GOT3 (cell line): ENCODE measurements at places on chromosomes 16 and 17.

DNA sequence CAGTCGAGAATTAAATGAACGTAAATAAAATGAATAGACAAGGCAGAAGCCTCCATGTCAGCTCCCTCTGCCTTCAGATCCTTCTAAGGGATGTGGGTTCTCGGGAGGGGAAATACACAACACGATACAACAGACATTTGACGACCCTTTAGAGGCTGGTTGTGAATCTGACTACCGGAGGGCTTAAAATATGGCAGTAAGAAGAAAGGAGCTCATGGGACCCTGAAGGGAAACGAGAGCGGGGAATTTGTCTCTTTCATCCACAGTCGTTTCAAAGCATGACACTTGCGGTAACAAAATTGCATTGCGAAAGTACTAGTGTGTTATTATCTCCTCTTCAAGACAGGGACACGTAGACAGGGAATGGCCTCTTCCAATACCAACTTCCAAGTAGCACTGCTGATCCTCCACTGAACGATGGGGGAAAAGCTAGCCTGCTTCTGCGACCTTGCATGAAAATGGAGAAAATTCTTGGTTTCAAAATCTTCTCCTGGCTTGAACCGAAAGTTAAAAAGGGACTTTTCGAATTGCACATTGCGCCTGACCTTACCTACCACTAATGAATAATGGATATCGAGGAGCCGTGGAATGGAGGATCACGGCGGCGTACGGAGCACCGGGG lies 1.2 kb upstream of the TNRC6C start:
- no peak for DNase-seq

DNA sequence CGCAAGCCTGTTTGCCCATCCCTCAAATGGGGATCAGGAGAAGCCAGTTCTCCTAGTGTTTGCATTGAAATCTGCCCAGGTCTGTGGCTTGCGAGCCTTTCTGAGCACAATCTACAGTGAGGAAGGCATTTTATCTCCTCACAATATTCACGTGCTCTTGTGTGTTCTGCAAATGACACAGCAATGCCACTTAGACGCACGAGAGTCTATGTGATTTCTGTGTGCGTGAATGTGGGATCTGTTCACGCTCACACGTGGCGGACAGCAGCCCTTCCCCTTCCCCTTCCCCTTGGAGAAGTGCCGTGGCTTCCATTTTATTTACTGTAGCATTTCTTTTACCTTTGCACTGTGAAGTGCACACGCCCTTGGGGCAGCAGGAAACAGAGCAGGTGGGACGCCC lies 17.7 kb upstream of the CBFA2T3 start:
- no peak for DNase-seq

GRCh38 chr16:85580684-85581083 lies 32.4 kb upstream of the GSE1 start:
- no peak for DNase-seq

DNA sequence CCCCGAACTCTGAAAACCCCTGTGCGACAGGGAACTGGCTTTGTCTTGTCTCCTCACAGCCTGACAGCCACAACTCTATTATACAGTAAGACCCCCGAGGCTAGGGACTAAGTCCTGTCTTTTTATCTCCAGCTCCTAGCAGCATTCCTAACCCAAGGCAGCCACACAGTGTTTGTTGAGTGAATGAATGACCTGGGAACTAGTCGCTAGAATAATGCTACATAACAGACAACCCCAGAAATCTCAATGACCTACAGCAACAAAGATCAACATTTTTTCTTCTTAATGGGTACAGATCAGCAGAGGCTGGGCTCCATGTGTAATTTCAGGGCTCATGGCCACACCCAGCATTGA lies 71.4 kb upstream of the TNRC6C start:
- no peak for DNase-seq

DNA sequence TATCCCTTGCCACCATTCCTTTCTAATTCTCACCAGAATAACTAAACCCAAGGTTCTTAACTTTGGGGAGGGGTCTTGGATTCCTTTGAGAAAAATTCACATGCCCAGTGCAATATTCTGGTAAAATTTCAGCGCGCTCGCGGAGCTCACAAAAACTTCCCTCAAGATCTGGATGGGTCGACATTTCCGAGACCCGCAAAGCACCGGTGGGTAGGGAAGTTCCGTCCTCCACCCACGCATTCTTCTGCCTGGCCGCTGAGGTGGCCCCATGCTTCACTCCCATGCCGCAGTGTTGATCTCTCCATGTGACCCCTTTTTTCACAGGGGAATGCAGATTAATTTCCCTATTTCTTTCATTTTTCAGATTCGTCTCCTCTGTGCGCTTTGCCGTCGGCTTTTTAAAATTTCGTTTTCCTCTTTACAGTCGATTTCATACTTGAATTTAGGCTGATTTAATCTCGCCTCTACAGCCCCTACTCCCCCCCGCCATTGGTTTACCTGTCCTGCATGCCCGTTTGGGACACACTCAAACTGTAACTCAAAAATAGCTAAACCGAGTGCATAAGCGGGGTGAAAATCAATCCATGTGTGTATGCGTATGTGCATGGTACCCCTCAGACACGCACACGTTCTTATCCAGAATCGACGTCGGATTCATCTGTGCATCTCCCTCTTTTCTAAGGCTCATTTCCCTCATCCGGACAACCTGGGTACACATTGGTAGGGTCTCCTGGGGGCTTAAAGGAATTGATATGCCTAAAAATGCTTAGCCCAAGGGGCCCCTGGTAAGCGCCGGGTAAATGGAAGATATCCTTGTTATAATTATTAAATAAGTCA lies 1.4 kb upstream of the SP6 start:
- DNase-seq = no peak

GRCh38 chr16:5036228-5037156 lies 2.8 kb upstream of the NAGPA start:
- no peak for DNase-seq

GRCh38 chr17:38571833-38572668 lies 33.7 kb downstream of the SRCIN1 start:
- no peak for DNase-seq

GRCh38 chr17:30840771-30841170 lies 9.0 kb downstream of the ATAD5 start:
- no peak for DNase-seq

- no peak for DNase-seq
Measured at GRCh38 chr16:73771196-73772064, 525.2 kb upstream of the PSMD7 start.

GRCh38 chr16:11632455-11632939 lies 35.8 kb upstream of the SNN start:
- DNase-seq = no peak

- DNase-seq = no peak
Measured at GRCh38 chr17:65220732-65221131, 83.6 kb downstream of the RGS9 start.

GRCh38 chr17:82598256-82599119 lies 49.8 kb downstream of the WDR45B start:
- DNase-seq = no peak

DNA sequence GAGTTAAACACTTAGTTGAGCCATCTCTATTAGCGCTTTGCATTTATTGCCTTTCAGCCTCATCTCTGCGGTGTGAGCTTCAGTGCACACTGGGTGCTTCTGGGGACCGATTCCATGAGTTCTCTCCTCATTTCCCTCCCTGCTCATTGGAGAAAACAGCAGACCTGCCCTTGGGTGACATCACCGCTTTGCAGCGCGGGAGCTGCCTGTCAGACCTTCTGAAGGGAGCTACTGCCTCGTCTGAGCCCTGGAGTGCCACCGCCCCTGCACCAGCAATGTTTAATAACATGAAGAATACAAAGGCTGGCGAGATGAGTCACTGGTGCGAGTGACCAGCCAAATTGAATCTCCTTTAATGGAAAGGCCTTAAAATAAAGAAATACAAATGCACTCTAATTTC lies 30.2 kb upstream of the CPPED1 start:
- no peak for DNase-seq

DNA sequence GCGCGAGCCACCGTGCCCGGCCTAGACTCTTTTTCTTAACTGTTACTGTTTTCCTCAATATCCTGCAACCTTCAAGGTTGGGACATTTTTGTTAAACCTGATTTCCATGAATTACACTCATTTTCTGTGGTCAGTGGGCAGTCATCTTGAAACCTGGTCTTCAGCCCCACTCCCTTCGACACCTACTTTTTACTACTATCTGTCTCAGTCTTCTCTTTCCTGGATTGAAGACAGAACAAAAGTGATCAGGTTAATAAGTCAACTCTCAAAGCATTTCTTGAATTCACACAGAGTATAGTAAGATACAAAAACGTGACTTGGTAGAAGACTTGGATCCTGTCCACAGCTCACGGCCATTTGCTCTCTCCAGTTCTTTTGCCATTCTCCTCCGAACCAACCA lies 6.1 kb downstream of the MINK1 start:
- DNase-seq = no peak

DNA sequence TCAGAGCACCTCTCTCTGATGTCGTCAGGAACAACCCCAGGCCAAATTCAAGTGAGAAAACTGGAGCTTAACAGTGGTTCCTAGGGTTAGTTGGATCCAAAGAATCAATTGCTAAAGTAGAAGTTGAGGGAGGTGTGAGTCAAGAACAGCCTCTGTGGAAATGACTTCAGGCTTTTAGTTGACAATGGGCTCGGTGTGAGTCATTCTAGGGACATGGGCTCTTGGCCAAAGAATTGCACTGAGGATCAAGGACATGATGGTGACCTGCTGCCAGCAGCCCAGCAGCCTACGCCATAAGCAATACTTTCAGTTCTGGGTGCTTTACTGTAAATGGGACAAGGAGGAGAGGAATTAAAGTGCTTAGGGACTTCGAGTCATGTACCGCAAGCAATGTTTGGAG lies 32.1 kb upstream of the SMURF2 start:
- peak; percentile 26 for DNase-seq

GRCh38 chr16:89052890-89053724 lies 40.5 kb upstream of the ACSF3 start:
- no peak for DNase-seq

DNA sequence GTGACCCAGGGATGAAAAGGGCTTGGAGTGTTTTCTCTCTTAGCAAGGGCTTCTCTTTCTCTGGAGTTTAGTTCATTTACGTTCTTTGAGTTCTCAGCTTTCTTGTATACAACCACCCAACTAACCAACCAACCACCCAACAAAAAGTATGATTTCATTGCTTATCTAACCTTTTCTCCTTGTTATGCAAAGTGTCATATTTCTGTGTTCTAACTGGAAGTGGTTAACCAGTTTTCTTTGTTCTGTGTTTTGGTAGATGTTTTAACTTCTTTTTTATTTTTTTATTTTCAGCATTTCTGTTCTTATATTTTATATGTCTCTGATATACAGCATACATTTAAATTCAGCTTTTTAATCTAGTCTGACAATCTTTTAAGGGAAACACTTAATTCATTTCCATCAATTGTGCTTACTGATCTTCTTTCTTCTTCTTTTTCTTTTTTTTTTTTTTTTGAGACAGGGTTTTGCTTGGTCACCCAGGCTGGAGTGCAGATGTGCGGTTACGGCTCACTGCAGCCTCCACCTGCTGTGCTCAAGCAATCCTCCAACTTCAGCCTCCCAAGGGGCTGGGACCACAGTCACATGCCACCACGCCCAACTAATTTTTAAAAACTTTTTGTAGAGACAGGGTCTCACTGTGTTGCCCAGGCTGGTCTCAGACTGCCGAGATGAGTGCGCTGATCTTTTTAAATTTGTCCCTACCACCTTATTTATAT lies 29.6 kb downstream of the NLK start:
- DNase-seq = no peak

DNA sequence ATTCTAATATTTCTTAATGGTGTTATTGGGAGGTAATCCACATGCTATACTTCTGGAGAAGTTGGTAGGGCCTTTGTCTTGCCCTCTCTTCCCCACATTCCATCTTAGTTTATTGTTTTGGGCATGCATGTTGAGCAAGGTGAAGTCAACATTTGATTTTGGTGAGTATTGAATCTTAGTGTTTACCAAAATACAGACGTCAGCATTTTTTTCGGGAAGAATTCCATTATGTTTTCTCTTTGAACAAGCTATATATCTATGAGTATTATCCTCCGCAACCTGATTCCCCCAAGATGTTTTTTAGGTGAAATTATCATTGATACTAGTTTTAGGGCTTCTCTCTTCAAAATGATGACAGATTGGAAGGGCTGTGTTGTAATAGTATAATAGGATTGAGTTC lies 47.4 kb upstream of the SHISA9 start:
- DNase-seq = no peak

DNA sequence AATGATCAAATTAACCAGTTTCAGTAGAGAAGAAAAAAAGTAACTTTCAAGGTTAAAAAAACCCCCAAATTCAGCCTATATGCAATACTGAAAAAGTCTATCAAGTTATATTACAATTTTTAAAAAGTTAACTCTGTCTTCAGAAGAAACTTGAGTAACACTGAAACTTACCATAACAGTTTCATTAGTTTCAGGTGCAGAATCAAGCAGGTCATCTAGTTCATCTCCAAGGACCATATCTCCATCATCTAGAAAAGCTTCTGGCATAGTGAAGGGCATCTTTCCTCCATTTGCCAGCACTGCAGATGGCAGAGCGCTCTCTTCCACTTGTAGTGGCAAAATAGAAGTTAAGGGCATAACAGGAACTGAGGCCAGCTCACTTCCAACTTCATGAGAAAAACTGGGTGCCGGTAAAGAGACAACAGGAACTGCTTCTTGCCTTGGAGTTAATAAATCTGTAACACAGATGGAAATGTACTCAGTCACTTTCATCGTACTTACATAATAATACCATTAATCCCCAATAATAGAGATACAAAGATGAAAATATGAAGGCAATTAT lies 22.9 kb downstream of the ZC3H7A start:
- DNase-seq = no peak

DNA sequence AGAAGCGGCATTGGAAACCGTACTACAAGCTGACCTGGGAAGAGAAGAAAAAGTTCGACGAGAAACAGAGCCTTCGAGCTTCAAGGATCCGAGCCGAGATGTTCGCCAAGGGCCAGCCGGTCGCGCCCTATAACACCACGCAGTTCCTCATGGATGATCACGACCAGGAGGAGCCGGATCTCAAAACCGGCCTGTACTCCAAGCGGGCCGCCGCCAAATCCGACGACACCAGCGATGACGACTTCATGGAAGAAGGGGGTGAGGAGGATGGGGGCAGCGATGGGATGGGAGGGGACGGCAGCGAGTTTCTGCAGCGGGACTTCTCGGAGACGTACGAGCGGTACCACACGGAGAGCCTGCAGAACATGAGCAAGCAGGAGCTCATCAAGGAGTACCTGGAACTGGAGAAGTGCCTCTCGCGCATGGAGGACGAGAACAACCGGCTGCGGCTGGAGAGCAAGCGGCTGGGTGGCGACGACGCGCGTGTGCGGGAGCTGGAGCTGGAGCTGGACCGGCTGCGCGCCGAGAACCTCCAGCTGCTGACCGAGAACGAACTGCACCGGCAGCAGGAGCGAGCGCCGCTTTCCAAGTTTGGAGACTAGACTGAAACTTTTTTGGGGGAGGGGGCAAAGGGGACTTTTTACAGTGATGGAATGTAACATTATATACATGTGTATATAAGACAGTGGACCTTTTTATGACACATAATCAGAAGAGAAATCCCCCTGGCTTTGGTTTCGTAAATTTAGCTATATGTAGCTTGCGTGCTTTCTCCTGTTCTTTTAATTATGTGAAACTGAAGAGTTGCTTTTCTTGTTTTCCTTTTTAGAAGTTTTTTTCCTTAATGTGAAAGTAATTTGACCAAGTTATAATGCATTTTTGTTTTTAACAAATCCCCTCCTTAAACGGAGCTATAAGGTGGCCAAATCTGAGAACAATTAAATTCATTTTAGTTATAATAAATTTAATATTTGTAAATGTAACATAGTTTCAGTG lies 1.7 kb downstream of the HEXIM1 start:
- DNase-seq = no peak
